ENCODE measurements at places on chromosomes 3 and 15. TPM values are rescaled to one million over a fixed set of nuclear protein-coding genes. Genes with fewer than 3 reads are reported as not detected.

- H3K27ac ChIP-seq, result no peak overlapping the region
- no peak overlapping the region for H3K4me3 ChIP-seq
- no peaks in the 10 kb centered on the region for H3K4me1 ChIP-seq
- no peak for DNase-seq
Observed at GRCh38 chr3:168362661-168363247, 267.0 kb upstream of the GOLIM4 start.

DNA sequence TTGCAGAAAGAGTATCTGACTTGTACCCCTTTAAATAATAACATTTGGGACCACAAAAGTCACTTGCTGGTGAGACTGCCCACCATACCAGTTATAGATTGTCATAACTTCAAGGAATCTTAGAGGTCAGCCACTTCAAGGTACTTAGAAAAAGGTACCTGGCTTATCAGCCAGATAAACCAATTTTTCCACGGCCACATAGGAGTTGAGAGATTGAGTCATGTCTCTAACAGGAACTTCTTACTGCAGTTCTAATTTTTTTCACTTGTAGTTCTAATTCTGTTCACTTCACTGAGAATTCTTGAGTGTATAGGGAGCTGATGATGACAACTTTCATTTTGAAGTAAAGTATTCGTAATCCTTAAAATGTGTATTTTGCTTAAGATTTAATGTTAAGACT is 317.1 kb upstream of the CBLB start:
- H3K4me1 ChIP-seq, result peaks cover 13% of the 10 kb centered on the region
- H3K27me3 ChIP-seq, result no peaks in the 10 kb centered on the region
- H3K4me3 ChIP-seq, result no peak overlapping the region
- H3K36me3 ChIP-seq, result no peaks in the 10 kb centered on the region
- no peak for DNase-seq
- H3K27ac ChIP-seq, result no peak overlapping the region

GRCh38 chr3:175186511-175186910 is 327.4 kb downstream of the NAALADL2 start:
- H3K36me3 ChIP-seq, result no peaks in the 10 kb centered on the region
- no peak overlapping the region for H3K27ac ChIP-seq
- H3K27me3 ChIP-seq, result no peaks in the 10 kb centered on the region
- no peak for DNase-seq
- H3K4me3 ChIP-seq, result no peak overlapping the region

DNA sequence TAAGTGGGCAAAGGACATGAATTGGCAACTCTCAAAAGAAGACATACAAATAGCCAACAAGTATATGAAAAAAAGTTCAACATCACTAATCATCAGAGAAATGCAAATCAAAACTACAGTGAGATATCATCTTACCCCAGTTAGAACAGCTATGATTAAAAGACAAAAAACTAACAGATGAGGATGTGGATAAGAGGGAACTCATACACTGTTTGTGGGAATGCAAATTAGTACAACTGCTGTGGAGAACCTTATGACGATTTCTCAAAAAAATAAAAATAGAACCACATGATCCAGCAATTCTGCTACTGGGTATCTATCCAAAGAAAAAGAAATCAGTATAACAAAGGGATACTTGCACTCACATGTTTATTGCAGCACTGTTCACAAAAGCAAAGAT is 28.6 kb downstream of the NEK10 start:
- no peak for DNase-seq
- peaks cover 9% of the 10 kb centered on the region for H3K4me1 ChIP-seq
- no peaks in the 10 kb centered on the region for H3K27me3 ChIP-seq
- H3K4me3 ChIP-seq, result no peak overlapping the region

PDCD7 gene
- total RNA-seq, result 10.9 TPM

GMPS gene
- total RNA-seq, result 31.9 TPM

OCA2 gene
- total RNA-seq, result not detected

Measured in gastrocnemius medialis (tissue), 4 donors.